ENCODE measurements at places on chromosomes 1 and 21.

- no peak for DNase-seq
These were observed 6.4 kb downstream of the TCHH start for GRCh38 chr1:152108882-152109222.

- no peak for DNase-seq
These were observed 602 bp upstream of the RIMKLA start for GRCh38 chr1:42379794-42380585.

GRCh38 chr1:29390491-29391361 lies 154.4 kb downstream of the PTPRU start:
- no peak for DNase-seq

DNA sequence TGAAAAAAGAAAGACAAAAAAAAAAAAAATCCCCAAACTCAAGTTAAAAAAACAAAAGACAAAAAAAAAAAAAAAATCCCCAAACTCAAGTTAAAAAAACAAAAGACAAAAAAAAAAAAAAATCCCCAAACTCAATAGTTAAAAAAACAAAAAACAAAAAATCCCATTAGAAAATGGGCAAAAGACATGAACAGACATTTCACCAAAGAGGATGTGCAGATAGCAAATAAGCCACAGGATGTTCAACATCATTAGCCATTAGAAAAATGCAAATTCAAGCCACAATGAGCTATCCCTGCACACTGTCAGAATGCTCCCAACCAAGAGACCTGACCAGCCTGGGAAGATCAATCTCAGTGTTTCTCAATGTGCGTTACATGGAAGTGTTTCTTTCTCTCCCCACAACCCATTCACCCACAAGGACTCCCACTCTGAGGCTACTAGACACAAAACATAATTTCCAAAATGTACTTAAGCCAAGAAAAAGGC lies 33.9 kb downstream of the MRAP start:
- no peak for DNase-seq

- DNase-seq = no peak
These were observed 29.1 kb upstream of the NFIA start for GRCh38 chr1:61053226-61053711.

DNA sequence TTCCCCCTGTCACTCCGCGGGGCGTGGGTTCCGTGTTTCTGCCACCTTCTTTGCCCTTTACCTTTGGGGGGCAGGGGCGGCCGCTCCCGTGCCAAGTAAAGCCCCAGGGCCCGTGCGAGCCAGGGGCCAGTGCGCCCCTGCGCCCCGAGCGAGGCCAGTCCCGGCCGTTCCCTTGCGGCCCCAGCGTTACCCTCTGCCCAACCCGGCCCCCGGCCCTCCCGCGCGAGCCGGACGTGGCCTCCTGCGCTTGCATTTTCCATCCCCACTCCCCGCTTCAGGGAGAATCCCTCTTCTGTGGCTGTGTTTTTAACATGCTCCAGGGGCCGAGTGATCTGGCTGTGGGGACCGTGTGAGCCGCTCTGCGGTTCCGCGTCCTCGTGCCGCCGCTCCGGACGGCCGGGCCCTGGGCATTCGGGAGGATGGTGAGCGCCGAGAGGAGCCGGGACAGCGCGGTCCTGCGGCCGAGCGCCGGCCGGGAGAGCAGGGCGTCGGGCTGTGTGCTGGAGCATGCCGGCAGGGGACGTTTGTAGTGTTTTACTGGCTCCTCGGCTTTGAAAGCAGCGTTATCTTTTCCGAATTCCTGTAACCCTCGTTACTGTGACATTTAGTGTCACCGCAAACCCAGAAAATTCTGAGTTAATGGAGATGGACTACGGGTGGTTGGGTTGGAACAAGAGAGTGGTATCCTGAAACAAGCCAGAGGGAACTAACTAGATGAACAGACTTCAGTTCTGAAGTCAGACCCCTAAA lies 1.0 kb downstream of the GALNT2 start:
- DNase-seq = no peak

DNA sequence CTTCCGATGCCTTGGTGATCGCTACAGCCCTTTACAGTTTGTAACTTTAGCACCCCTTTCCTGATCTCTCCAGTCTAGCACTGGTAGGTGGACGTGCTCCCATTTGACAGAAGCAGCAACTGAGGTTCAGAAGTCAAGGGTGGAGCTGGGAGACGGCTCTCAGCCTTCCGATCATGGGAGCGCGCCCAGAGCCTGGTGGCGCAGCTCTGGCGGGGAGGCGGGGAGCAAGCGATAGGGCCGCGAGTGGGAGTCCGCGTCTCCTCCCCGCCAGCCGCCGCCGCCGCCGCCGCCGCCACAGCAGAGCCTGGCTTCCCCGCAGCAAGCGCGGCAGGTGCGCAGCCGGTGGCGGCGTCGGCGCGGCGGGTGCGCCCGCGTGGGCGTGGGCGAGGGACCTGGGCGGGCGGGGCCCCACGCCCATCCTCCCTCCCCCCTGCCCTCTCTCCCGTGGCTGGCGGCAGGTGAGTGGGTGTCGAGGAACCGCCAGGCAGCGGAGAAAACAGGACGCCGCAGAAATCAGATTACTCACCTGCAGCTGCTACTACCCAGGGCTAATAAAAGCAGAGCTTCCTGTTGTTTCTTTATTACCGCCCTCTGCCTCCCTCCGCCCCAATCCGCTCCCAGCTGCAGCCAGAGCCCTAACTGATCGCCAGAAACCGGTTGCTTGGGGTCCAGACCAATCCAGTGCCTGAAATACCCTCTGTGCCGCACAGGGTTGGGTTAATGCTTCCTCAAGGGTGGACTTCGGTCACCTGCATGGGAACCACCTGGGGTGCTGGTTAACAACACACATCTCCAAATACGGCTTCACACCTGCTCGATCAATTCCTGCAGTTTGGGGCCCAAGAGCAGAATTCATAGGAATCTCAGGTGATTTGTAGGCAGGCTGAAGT lies 60.2 kb upstream of the ID3 start:
- no peak for DNase-seq

- DNase-seq = no peak
These were observed 66.3 kb downstream of the OMA1 start for GRCh38 chr1:58480191-58480590.

Data from NCI-H1694 (cell line).